ENCODE measurements at places on chromosomes 7 and 10.

GRCh38 chr7:133985300-133985699 is 141.8 kb upstream of the LRGUK start:
- DNase-seq = no peak

- DNase-seq = no peak
Measured at GRCh38 chr7:135994466-135995205, 17.5 kb upstream of the MTPN start.

- DNase-seq = no peak
Measured at GRCh38 chr7:155231941-155232340, 65.7 kb upstream of the INSIG1 start.

DNA sequence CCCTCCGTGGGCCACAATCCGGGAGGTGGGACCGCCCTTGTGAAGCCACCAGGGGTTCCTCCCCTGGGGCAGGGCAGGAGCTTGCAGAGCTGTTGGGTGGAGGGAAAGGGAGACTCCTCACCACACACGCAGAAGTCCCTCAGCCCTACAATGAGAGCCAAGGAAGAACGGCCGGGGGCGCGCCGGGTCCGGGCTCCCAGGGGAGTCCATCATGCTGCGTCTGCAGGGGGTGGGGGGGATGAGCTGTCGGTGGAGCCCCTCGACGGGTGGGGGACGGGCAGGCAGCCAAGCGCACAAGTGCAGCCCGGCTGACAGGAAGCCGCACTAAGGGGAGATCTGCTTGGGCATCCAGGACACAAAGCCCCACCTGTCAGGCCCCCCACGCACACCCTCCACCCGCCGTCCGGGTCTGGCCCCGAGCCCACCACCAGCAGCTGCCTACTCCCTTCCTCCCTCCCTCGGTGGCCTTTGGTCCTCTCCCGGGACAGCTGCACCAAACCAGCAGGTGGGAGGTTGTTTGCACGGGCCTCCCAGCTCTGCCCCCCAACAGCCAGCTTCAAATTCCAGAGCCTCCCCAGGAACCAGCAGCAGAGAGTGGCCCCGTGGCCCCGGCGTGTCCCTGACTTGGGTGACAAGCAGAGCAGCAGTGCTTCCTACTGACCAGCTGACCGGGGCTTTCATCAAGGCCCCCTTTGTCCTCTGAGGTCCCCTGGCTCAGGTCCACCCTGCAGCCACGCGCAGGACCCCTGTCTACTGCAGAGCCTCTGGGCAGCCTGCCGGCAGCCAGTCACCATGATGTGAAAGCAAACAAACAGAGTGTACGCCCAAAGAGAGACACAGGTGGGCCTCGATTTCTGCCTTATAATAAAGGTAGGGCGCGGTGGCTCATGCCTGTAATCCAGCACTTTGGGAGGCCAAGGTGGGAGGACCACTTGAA is 50.3 kb downstream of the HIP1 start:
- no peak for DNase-seq

GRCh38 chr7:1098243-1099153 is 10.6 kb downstream of the GPER1 start:
- no peak for DNase-seq

GRCh38 chr10:85047979-85048378 is 719.6 kb downstream of the CCSER2 start:
- DNase-seq = no peak

DNA sequence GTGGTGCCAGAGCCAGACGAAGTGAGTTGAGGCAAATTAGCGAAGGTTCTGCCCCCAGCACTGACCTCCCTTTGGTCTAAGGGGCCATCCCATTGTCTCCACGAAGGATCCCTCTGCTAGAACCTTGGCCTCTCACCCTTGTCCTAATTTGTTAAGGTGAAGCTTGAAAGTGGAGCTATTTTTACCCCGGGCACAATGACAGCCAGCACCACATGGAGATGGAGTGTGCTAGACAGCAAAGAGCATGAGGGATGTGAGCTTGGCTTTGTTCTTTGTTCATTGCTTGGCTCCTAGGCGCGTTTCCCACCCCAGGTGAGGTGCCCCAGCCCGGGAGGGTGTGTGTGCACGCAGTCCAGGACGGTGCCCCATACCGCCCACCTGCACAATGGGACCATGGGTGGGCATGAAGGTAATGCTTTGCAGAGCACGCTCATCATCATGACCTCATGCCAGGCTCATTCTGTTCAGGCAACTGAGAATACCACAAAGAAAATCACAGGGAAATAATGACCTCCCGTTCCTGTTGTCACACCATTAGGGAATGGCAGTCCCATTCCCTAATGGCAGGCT is 361.0 kb upstream of the FZD8 start:
- no peak for DNase-seq
